ENCODE measurements at places on chromosomes 5 and 9.

- peak; percentile 32 for DNase-seq
Measured at GRCh38 chr5:141488591-141489561, at the start of gene PCDHGC5. TSS of gene PCDHGC5 (plus strand) at chr5:141489081. CDS start at chr5:141489241, 160 bp downstream.

GRCh38 chr5:149893403-149893931 is 51.1 kb downstream of the PDE6A start:
- DNase-seq: no peak

DNA sequence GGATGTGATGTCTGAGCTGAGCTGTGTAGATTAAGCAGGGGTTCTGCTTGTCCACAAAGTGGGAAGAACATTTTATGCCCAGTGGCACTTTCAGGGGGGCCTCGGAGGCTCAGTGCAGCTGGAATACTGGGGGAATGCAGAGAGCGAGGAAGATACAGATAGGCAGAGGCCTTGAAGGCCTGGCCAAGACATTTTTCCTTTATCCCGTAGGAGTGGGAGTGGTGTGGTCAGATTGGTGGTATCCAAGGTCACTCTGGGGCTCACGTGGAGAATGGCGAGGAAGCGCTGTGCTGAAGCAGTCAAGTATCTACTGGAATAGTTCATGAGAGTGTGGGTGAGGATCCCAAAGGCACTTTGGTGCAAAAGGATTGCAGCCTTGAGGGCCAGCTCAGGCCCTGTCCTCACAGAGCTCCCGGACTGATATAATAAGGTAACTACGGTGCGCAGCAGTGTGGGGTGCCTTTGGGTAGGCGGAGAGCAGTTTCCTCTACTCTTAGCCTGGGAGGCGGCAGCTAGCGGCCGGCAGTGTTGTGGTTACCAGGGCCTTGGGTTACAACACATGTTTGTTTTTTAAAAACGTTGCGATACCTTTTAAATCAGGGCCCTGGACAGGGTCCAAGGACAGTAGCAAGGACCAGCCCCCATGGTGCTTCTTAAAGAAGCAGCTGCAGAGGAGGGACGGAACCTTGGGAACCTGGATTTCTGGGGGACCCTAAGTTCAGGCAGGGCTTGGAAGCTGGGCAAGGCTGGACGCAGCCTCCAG is 10.8 kb upstream of the CCDC69 start:
- peak; percentile 59 for DNase-seq

DNA sequence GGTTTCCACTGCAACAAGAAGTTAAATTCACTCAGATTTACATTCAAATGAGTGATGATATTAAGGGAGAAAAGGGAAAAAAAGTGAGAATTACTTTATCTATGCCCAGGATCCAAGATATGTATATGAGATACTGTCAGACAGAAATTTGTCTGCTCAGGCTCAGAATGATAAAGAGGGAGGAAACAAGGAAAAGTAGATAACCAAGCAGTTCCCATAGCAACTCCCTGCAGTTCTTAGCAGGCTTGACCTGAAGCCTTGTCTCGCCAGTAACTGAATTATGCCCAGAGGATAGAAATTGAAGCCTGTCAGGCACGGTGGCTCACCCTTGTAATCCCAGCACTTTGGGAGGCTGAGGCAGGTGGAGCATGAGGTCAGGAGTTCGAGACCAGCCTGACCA is 304.4 kb downstream of the TLE1 start:
- DNase-seq: no peak

- DNase-seq: no peak
Measured at GRCh38 chr5:38422622-38423021, 133.8 kb downstream of the LIFR start.

GRCh38 chr9:103627731-103628130 is 466.4 kb upstream of the SMC2 start:
- no peak for DNase-seq

All from RPMI8226 (cell line).